ENCODE measurements at places on chromosomes 5 and 9.
A peak's percentile ranks its signal among the peaks of the same experiment; 100 is the strongest.

DNA sequence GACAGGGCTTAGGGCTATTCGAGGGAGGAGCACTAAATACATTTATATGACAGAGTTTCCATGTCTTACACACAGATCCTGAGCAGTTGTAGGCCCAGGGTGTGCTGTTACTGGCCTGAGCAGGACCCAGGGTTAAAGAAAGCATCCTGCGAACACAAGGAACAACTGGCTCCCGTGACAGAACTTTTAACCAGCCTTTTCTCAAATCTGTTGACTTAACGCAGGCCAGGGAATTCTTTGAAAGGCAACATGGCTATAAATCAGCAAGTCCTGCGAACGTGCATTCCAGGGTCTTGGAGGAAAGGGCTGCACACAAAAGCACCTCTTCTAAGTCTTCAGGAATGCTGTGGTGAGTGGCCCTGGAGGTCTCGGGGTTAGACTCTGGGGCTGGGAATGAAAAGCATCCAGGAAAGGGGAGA, 45.2 kb upstream of the ANKRD55 start:
- peak; percentile 100 for DNase-seq

GRCh38 chr9:98280574-98280973, 25.1 kb upstream of the TBC1D2 start:
- no peak for DNase-seq

DNA sequence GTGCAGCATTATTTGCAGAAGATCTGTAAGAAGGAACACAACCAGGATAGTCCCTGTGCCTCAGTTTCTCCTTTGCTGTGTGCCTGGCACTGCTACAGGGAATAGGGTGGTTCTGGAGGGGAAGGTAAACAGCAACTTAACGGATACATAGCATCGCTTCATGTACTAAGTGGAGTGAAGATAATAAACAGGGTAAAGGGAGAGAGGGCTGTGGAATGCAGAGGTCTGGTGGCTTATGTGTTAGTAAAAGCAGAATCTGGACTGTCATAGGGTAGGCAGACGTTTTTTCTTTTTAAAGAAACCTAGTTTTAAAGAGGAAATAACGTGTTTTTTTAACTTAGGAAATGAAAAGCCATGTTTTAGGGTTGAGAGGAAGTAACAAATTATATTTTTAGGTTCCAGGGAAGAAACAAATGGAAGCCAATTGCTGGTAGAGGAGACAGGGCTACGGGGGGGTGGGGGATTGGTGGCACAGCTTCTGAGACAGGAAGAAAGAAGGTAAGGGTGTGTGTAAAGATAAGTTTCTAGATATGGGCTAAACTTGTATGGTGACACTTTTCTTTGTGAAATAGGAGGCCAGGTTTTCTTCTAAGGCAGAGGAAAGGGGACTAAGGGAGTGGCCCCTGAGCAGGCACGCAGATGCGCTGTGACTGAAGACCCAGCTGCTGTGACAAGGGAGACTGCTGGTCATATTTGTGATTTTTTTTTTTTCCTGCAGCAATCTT, 1.3 kb downstream of the GNG10 start:
- DNase-seq = peak; percentile 29

DNA sequence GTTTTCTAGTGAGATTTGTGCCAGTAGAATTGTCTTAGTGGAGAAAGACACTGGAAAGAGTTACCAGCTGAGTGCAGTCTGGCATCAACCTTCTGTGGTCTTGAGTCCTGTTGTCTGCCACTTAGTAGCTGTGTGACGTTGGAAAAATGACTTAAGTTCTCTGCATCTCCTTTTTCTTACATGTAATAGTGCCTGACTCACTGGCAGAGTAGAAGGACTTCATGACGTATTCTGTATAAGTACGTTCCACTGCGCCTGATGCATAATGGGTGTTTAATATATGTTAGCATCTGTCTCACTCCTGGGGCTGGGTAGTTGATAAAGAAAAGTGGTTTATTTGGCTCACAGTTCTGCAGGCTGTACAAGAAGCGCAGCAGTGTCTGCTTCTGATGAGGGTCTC, 144.8 kb downstream of the ST8SIA4 start:
- no peak for DNase-seq

GRCh38 chr9:34709196-34709978, 549 bp downstream of the CCL21 start:
- no peak for DNase-seq

DNA sequence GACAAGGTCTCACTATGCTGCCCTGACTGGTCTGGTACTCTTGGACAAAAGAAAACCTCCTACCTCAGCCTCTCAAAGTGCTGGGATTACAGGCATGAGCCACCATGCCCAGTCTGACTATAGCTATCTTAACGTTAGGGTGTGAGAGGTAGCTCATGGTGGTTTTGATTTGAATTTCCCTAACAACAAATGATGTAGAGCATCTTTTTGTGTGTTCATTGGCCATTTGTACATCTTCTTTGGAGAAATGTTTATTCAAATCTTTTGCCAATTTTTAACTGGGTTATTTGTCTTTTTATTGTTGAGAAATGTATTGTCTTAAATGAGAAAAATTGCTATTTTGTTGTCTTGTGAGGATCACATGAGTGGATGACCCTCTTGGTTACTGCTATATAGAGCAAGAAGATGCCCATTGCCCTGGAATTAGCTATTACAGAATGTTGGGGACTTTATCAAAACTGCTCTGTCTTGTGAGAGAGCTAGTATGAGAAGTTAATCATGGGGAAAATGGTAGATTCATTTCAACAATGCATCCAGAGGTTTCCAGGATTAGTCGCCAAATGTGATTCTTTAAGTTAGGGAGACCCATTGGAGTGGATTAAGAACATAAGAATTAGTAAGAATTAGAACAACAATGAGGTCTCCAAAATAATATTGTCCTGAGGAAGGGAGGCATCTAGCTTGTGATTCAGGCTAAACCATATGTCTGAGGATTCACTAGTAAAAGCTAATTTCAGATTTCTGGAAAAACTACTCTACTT, 124.3 kb upstream of the MOCS2 start:
- peak; percentile 52 for DNase-seq

DNA sequence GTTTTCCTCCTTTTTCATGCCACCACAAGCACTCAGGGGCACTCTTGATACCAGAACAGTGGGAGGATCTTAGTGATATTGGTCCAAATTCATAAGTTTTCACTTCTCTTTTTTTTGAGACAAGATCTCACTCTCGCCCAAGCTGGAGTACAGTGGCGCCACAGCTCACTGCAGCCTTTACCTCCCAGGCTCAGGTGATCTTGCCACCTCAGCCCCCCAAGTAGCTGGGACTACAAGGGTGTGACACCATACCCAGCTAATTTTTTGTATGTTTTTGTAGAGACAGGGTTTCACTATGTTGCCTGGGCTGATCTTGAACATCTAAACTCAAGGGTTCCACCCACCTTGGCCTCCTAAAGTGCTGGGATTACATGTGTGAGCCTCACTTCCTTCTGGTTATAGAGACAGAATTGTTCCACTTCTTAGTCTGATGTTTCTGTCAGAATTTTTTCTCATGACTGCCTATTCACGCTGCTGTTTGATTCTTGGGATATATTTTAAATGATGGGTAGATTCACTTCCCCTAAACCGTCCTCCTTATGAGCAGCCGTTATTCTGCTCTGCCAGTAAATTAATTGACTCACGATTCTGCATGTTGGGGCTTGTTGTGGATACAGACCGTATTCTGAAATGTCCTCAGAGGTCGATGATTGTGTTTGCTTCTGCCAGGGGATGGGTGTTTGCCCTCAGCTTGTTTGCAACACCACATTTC, 30.8 kb downstream of the MTAP start:
- DNase-seq = no peak

- peak; percentile 70 for DNase-seq
These were observed 27.3 kb downstream of the NME5 start for GRCh38 chr5:138111937-138112336.

GRCh38 chr9:130110166-130110565, 56.5 kb downstream of the GPR107 start:
- DNase-seq = no peak

DNA sequence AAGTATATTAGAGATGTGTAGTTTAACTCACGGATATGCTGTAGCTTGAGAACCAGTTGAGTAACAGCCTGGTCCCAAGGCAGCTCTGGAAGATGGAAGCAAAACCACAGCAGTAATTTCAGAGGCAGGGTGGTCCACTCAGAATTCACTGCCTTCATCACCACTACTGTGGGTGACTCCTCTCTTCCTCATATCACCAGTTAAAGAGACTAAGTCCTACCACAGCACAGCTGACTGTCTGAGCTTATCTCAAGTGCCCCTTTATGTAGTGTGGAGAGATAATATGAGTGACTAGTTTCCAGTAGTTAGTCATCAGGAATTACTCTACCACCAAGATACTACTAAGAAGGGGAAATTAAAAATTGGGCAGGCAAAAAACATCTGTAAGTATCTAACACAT, 1571.2 kb upstream of the C9orf72 start:
- DNase-seq = no peak
